ENCODE measurements at places on chromosomes 4 and X. TPM values are rescaled to one million over a fixed set of nuclear protein-coding genes. Genes with fewer than 3 reads are reported as not detected.

LRCH2 gene
- 2.3 TPM for total RNA-seq

CENPI gene
- total RNA-seq: 11.8 TPM

CCKAR gene
- not detected for total RNA-seq

PTCHD1 gene
- total RNA-seq: not detected

FGF5 gene
- total RNA-seq: 15.5 TPM

VCX3A gene
- total RNA-seq: not detected

TECRL gene
- not detected for total RNA-seq

LAGE3 gene
- total RNA-seq: 42.9 TPM

FSTL5 gene
- total RNA-seq: not detected

GAGE2A gene
- not detected for total RNA-seq
